Activated CD8-positive, alpha-beta memory T cell treated with anti-CD3 and anti-CD28 coated beads, Interleukin-2, amount 50 U/mL, for 4 hours (primary cell): ENCODE measurements at places on chromosomes 16 and 17.

DNA sequence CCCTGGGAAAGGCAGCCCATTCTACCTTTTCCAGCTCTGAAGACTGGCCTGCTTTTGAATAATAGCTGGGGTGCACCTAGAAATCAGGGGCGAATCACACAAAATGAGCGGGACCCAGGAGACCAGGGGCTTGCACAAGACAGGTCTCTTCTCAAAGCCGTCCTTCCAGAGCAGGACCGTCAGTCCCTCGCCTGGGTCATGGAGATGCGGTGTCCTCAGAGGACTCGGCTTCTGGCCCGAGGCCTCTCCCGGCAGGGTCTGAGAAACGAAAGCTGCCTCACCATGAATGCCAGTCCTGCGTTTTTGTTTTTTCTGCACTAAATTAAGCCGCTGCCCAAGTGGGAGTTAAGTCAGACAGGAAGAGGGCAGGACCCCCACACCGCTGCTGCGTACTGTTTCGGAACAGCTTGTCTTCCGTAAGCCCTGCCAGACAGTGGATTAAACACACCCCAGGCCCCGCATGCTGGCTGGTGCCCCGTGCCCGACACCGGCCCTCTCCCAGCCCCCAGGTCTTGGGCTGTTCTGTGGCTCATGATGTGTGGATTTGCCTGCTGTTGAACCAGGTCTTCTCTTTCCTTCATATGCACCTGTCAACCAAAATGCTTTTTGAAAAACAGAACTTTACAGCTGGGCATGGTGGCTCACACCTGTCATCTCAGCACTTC, 142.1 kb upstream of the RPH3AL start:
- DNase-seq, result no peak

GRCh38 chr16:8430401-8430800, 159.9 kb downstream of the TMEM114 start:
- no peak for DNase-seq

- DNase-seq, result no peak
Observed at GRCh38 chr16:9946022-9946720, 236.1 kb downstream of the GRIN2A start.

DNA sequence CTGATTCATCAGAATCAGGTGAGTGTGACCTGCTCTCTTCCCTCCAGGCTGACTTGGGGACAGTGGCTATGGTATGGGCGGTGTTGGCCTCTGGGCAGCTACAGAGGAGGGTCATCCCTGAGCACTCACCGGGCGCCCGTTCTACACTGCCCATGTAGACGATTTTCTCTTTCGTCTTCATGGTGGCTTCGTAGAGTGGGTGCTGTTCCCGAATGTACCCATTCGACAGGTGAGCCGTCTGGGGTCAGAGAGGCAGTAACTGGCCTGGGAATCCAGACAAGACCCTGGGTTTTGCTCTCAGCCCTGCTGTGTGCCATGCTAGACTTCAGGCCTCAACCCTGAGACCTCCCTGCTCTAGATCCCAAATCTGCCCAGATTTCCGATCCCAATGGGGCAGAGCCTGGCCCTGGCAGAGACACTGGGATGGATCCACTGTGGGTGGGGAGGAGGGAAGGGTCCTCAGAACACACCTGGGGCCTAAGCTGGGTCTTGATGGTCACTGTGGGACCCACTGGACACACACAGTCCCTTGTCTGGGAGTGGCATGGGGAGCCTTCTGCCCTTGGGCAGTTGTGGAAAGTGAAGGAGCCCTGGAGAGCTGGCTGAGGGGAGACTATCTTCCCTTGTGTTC, 13.2 kb downstream of the USP6 start:
- no peak for DNase-seq

DNA sequence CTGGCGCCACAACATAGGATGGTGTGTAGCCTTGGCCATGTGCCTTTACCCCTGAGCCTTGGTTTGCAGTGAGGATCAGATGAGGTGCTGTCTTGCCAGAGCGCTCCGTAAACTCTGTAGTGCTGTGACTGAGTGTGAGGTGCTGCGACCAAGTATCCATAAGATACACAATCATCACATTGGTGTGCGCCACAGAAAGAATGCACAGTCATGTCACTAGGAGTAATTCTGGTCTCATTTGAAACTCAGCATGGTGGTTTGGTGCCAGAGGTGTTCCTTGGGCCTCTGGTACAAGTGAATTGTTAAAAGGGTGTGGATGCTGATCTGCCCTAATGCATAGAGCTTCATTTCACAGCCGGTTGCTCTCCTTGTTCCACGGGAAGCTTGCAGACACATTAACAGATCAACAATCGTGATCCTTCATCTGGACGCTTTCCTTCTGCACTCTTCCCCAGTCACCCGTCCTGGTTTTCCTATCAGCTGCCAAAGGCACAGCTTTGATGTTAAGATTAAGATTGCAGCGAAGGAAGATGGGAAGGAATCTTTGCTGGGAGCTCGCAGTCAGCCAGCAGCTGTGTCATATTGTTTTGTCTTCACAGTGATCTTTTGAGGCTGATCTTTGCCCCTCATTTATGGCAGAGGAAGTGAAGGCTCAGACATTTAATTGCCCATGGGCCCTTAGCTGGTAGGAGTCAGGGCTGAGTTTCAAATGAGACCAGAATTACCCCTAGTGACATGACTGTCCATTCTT, 79.1 kb downstream of the KSR1 start:
- no peak for DNase-seq

DNA sequence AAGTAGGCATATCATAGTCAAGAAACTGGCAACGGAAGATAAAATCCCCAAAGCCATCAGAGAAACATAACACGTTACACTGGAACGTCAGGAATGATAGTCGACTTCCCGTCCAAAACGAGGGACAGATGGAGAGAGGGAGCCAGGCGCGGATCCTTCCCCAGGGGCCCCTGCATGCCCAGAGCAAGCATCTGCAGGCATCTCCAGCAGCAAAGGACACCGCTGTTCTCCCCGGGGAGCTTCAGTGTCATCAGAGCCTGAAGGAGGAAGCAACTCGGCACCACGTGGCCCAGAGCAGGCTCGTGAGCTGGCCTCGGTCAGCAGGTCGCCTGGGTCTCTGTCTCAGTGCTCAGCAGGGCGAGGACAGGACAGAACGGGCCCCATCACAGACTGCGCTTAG, 50.1 kb downstream of the LMF1 start:
- no peak for DNase-seq

DNA sequence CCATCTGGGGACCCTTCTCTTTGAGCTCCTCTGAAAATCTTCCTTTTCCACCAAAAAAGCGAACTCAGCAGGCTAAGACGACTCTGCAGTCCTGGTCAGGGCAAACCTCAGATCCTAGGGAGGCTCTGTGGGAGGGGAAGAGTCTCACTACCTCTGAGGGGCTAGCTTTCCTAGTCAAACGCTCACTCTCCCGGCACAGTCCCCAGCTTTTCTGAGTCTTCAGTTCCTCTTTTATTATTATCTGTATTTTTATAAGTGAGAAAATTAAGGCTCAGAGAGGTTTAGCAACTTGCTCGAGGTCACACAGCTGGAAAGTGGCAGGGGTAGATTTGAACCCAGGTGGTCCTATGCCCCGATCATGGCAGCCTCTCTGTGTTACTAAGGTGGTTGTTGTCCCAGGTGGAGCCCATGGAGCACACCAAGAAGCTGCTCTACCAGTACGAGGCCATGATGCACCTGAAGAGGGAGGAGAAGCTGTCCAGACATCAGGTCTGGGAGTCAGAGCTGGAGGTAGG, 9.1 kb upstream of the KATNB1 start:
- no peak for DNase-seq

DNA sequence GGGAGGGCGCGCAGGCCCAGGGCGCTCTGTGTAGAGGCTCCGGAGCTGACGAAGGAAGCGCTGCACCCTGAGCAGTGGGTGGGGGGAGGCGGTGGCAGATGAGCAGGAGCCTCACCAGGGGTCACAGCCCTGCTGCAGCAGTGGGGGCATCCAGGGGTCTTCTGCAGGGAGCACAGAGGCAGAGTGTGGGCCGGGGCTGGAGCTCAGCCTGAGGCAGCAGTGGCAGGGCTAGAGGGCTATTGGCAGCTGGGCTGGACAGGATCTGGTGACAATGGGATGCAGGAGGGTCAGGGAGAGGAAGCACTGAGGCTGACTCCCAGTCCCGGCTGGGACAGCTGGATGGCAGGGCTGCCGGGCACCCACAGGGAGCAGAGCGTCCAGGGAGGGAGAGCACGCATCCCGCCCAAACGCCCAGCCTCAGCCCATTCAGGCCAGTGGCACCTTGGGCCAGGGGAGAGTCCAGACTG, 21.0 kb downstream of the KDM8 start:
- DNase-seq, result no peak

GRCh38 chr16:3471518-3472176, 23.6 kb downstream of the C16orf90 start:
- no peak for DNase-seq

DNA sequence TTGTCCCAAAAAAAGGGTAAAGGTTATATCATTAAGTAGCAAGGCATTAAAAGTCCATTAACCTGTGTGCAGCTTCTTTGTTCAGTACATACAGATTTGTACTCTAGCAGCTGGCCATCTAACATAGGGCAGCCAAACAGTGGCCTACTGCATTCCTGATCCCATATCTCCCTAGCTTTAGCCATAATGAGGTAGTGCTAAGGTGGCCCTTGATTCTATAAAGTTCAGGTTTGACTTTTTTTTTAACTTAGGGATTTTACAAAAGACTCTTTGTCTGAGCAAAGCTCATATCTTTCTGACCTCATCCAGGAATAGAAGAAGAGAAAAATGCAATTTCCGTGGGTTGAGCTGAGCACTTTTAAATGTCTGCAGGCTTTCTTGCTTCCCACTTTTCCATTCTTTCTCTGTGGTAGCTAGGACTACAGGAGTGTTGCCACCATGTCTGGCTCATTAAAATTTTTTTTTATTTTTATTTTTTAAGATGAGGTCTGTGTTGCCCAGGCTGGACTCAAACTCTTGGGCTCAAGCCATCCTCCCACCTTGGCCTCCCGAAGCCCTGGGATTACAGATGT, 19.5 kb upstream of the CDC6 start:
- no peak for DNase-seq

GRCh38 chr16:2531696-2532493, 687 bp upstream of the CEMP1 start:
- peak; percentile 97 for DNase-seq

GRCh38 chr16:1993731-1994131, 4.0 kb downstream of the SYNGR3 start:
- DNase-seq, result no peak

DNA sequence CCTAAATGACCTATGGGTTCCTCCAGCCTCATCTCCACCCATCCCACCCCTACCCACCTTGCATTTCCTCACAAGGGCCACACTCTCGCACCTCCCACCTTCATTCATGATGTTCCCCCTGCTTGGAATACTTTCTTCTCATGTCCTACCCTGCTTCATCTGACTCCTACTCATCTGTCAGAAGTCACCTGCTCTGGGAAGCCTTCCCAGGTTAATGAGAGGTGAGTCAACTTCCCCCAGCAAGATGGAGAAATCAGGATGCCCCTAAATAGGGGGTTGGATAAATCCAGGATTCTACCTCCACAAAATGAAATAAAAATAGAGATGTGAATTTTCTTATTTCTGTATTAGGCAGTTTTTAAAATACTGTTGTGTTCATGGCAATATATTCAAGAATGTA, 51.0 kb upstream of the WSB1 start:
- DNase-seq, result no peak

DNA sequence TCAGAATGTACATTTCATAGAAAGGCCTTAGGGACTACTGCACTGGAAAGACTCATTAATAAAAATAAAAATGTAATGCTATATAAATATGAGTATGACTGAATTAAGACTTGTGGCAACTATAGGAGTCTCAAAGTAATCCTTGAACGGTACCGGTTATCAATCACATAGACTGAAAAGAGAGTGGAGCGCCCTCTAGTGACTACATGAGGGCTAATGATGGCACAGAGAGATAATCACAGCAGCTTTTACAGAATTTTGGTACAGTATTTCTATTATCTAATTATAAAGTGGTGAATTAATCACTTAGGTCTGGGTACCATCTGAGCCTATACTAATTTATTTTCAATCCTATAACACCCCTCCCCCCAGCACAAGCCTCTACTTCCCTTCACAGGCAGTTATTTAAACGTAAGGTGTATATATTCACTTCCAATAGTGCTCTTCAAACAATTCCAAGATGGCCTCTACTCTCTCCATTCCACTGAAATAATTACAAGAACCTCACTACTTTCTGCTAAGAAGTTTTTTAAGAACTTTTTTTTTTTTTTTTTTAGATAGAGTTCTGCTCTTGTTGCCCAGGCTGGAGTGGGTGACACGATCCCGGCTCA, 40.7 kb upstream of the ANKFY1 start:
- DNase-seq, result peak; percentile 51

DNA sequence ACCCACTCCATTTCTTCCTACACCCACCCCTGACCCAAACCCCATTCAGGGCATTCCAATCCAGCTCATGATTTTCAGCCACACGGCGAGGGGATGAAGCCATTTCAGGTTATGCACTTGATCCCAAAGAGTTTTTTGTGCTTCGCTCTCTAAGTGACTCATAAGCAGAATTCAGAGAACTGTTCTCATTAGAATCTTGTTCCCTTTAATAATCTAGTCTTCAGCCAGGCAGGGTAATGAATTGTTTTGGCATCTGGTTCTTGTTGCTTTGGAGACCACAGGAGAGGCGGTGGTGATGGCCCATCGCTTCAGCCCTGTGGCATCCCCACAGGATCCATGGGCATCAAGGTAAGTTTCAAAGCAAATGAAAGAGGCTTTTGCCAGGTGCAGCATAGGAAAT, 4.8 kb upstream of the KRT31 start:
- no peak for DNase-seq

- DNase-seq, result no peak
Observed at GRCh38 chr16:79369796-79370195, 230.7 kb downstream of the MAF start.

GRCh38 chr17:4958102-4958501, 7.2 kb downstream of the ENO3 start:
- DNase-seq, result no peak

DNA sequence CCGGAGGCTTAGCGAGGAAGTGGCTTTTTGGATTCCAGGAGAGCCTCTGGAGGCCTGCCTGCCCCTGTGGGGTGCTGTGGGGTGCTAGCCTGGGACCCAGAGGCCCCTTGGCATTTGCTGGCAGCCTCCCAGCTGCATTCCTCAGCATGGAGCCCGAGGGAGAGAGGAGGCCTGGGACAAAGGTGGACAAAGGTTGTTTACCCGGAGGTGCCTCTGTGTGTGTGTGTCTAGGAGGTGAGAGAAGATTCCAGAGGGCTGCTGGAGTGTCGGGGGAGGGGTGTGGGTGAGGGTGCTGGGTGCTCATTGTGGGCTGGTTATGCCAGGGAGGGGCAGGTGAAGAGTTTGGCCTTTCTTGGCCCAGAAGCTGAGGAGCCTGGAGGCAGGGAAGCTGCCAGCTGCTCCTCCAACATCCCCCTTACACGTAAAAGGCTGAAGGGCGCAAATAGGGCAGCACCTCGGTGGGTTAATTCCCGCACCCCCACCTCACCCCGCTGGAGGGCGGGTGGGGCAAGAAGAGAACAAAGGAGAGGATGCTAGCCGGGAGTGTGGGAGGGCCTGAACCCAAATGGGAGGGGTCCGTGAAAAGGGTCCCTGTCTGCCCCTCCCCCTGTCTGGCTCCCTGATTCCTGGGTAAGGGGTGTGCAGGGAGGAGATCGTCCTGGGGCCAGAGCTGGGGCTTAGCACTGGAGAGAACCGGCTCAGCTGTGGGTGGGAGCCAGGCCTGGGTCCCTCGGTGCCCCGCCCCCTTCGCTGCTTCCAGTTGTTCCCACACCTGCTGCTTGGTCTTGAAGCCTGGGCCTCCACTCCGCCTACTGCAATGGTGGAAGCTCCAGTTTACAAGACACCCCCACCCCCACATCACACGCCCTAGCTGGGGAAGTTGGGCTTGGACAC, 9.9 kb downstream of the HEXIM2 start:
- DNase-seq, result no peak
